Endothelial cell (in vitro differentiated cells): ENCODE measurements at places on chromosomes 3 and 15. TPM values are rescaled to one million over a fixed set of nuclear protein-coding genes. Genes with fewer than 3 reads are reported as not detected.

EXD1 gene
- total RNA-seq = not detected

MYRIP gene
- 0.49 TPM for total RNA-seq

DNA sequence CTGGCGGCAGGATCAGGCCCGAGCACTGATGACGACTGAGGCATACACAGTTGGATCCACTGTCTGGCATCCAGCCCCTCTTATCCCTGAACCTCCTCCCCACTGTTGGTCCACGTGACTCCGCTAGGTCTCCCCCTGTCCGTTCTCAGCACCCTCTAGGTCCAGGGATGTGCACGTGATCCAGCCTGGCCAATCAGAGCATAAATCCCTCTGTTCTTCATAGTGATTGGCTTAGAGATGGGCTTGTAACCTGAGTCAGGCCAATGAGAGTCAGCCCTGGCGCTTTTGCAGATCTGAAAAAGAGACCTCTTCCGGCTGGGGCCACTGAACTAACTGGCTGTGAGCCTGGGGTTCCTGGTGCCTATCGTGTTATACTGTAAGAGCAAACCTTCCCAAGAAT, 20.5 kb upstream of the IQSEC1 start:
- H3K4me1 ChIP-seq = peaks cover 23% of the 10 kb centered on the region
- no peak overlapping the region for H3K27ac ChIP-seq
- H3K4me3 ChIP-seq = peak overlapping the region; percentile 10
- DNase-seq = no peak

DNA sequence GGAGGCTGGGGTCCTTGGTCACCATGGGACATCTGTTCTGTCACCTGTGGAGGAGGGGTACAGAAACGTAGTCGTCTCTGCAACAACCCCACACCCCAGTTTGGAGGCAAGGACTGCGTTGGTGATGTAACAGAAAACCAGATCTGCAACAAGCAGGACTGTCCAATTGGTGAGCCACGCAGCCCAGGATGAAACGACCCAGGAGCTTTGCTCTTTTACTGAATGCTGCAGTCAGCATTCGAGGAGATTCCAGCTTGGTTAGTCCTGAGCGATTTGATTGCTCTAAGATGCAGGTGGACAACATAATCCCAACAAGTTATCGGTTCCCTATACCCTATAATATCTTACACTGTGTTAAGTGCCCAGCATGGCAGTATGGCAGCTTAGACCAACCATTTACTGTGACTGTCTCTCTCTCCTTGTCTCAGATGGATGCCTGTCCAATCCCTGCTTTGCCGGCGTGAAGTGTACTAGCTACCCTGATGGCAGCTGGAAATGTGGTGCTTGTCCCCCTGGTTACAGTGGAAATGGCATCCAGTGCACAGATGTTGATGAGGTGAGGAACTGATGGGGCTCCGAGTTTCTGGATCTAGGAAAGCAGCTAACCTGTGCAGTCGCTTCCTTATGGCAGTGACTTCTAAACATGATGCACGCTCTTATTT, 7.8 kb downstream of the THBS1 start:
- H3K4me3 ChIP-seq = peak overlapping the region; percentile 32
- H3K4me1 ChIP-seq = peaks cover 7% of the 10 kb centered on the region
- DNase-seq = no peak
- H3K36me3 ChIP-seq = peaks cover 5% of the 10 kb centered on the region

- H3K27ac ChIP-seq = peak overlapping the region; percentile 65
- H3K36me3 ChIP-seq = no peaks in the 10 kb centered on the region
- H3K4me3 ChIP-seq = peak overlapping the region; percentile 80
- H3K4me1 ChIP-seq = peaks cover 45% of the 10 kb centered on the region
- peak; percentile 55 for DNase-seq
- no peaks in the 10 kb centered on the region for H3K27me3 ChIP-seq
Measured at GRCh38 chr3:157499342-157499963, 3.8 kb downstream of the VEPH1 start.

MAGEL2 gene
- total RNA-seq = 4.5 TPM

PLA2G4E gene
- total RNA-seq = not detected

GRCh38 chr3:188240189-188240981, 86.4 kb downstream of the LPP start:
- no peak overlapping the region for H3K4me3 ChIP-seq
- H3K4me1 ChIP-seq = peaks cover 7% of the 10 kb centered on the region
- H3K27ac ChIP-seq = no peak overlapping the region
- H3K36me3 ChIP-seq = peaks cover 3% of the 10 kb centered on the region

DNA sequence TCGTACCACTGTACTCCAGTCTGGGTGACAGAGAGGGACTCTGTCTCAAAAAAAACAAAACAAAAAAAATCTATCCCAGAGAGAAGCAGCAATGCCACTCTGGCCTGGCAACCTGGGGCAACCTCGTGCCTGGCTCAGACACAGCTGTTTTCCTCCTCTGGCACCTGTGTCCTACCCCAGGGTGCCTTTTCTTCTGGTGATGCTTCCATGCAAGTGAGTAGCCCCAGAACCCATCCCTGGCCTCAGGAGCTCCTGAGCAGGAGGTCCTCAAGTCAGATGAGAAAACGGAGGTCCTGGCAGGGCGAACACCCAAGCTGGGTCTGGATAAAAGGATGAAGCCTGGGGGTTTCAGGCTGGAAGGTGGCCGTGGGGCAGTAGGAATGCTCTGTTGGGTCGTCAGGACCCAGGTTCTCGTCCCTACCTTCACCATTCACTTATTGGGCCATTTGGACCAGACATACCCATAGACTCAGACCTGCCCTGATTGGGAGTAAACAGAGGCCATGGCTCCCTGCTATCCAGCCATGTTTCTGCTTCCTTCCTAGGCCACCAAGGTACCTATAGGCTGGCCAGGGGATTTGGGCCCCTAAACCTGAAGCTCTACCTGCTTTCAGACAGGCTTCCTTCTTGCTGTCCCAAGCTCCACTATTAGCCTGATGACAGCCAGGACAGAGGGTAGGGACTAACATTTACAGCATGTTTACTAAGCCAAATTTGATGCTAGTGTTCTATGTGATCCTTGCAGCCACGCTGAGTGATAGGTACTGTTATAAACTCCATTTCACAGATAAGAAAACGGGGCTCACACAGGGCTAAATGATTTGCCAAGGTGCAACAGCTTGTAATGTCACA, 102.2 kb downstream of the DAPK2 start:
- H3K36me3 ChIP-seq = peaks cover 7% of the 10 kb centered on the region
- H3K27ac ChIP-seq = no peak overlapping the region
- peaks cover 34% of the 10 kb centered on the region for H3K4me1 ChIP-seq
- no peak for DNase-seq
- H3K4me3 ChIP-seq = no peak overlapping the region

SUSD5 gene
- 3.9 TPM for total RNA-seq

DNA sequence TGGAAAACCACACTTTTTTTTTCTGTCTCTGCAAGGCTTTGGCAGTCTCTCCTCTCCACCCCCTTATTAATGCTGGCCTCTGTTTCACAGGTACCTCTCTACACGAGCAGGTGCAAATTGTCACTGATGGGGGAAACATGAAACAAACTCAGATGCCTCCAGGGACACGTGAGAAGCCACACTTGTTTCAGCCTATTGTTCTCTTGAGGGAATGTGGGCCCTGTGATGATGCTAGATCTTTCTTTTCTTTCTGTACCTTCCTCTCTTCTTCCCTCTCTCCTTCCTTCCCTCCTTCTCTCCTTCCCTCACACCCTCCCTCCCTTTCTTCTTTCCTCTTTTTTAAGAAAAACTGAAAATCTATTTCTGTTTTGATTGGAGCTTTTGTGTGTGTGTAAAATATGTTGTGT, 5.7 kb upstream of the BLM start:
- no peak overlapping the region for H3K4me3 ChIP-seq
- DNase-seq = no peak
- H3K4me1 ChIP-seq = peaks cover 6% of the 10 kb centered on the region
- peaks cover 2% of the 10 kb centered on the region for H3K27me3 ChIP-seq
- peaks cover 4% of the 10 kb centered on the region for H3K36me3 ChIP-seq

DNA sequence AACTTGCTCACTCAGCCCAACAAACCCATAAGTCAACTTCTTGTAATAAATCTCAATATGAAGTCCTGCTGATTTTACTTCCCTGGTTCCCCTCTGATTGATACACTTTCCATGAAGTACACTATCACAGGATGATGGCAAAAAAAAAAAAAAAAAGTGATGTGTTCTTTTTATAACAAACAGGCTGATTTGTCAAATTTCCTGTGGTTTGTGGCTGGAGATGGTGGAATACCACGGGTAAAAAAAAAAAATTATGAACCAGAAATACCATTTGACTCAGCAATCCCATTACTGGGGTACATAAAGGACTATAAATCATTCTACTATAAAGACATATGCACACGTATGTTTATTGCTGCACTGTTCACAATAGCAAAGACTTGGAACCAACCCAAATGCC, 10.7 kb upstream of the SERPINI2 start:
- no peak overlapping the region for H3K27ac ChIP-seq
- no peak for DNase-seq
- H3K36me3 ChIP-seq = no peaks in the 10 kb centered on the region

DNA sequence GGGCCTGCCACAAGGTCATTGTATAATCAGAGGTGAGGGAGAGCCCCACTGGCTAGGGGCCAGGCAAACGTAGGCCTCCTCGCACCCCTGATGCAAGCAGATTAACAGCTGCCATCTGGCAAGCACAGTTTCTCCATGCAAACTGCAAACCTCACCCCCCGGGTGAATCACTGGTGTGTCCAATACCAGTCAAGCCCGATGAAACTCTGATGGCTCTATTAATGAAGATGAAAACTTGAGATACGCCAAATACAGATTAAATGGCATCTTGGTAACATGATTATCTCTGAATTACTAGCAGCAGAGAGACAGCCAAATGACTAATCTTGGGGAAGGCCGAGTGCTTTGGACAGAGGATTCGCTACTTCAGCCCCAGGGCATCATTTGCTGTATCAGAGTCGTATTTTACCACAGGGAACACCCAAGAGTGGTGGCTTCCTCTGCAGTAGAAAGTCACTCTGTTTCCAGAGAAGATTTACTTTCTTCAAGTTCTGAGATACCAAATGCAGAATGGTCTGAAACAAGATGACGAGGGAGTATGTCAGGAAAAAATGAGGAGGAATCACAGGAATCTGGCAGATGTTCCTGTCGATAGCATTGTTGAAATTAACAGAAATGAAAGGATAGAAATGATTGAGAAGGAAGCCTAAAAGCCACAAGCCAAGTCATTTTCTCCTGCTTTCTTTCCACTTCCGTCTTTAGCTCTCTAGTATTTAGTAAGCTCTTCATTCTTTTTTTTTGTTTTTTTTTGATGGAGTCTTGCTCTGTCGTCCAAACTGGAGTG, 96.2 kb upstream of the NR2F2 start:
- H3K36me3 ChIP-seq = no peaks in the 10 kb centered on the region
- H3K27me3 ChIP-seq = no peaks in the 10 kb centered on the region
- no peak for DNase-seq
- H3K4me1 ChIP-seq = peaks cover 9% of the 10 kb centered on the region
- H3K27ac ChIP-seq = no peak overlapping the region

GRCh38 chr15:98408231-98408630, 240.1 kb upstream of the IGF1R start:
- no peak overlapping the region for H3K4me3 ChIP-seq
- peaks cover 4% of the 10 kb centered on the region for H3K36me3 ChIP-seq
- peaks cover 2% of the 10 kb centered on the region for H3K27me3 ChIP-seq
- no peak overlapping the region for H3K27ac ChIP-seq
- H3K4me1 ChIP-seq = no peaks in the 10 kb centered on the region

GRCh38 chr3:191123946-191124345, 75.1 kb upstream of the OSTN start:
- H3K27ac ChIP-seq = no peak overlapping the region
- no peaks in the 10 kb centered on the region for H3K36me3 ChIP-seq
- H3K27me3 ChIP-seq = no peaks in the 10 kb centered on the region
- H3K4me3 ChIP-seq = no peak overlapping the region

CADM2 gene
- total RNA-seq = 0.97 TPM

DNA sequence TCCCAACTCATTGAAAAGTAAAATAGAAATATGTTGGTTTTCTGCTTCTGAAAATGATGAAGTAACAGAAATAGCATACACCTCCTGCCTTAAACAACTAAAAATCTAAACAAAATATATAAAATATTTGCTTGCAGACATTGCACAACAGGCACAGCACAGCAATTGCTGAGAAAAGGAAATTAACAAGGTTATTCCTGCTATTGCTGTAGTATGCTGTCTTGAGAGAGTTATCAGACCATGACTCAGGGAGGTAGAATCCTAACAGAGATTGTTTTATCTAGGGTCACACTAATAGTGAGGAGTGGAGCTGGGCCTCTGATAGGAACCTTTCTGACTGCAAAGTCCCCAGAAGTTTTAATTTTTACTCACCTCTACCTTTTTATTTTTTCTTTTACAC, 72.6 kb downstream of the ZBTB20 start:
- no peaks in the 10 kb centered on the region for H3K36me3 ChIP-seq
- no peaks in the 10 kb centered on the region for H3K4me1 ChIP-seq
- no peak for DNase-seq
- no peak overlapping the region for H3K4me3 ChIP-seq
- H3K27me3 ChIP-seq = no peaks in the 10 kb centered on the region
- H3K27ac ChIP-seq = no peak overlapping the region

GCNT3 gene
- total RNA-seq = not detected

SPPL2A gene
- total RNA-seq = 62.2 TPM

ARPIN gene
- total RNA-seq = 13.3 TPM

- peaks cover 25% of the 10 kb centered on the region for H3K4me1 ChIP-seq
- H3K36me3 ChIP-seq = no peaks in the 10 kb centered on the region
- no peaks in the 10 kb centered on the region for H3K27me3 ChIP-seq
- no peak overlapping the region for H3K4me3 ChIP-seq
Measured at GRCh38 chr15:71294911-71295602, 179.8 kb downstream of the THSD4 start.

KLHL40 gene
- not detected for total RNA-seq
